ENCODE measurements at places on chromosomes 1 and 21. TPM values are rescaled to one million over a fixed set of nuclear protein-coding genes. Genes with fewer than 3 reads are reported as not detected.
A peak's percentile ranks its signal among the peaks of the same experiment; 100 is the strongest.

Gene TRIM67
- not detected for polyA plus RNA-seq

Gene ANGEL2
- polyA plus RNA-seq, result 8.2 TPM

Gene PRKACB
- polyA plus RNA-seq, result 6.0 TPM

Gene SPRR2A
- polyA plus RNA-seq, result not detected

Gene HAO2
- polyA plus RNA-seq, result 64.1 TPM

Gene GJB3
- polyA plus RNA-seq, result 0.15 TPM

Gene IL6R
- polyA plus RNA-seq, result 18.8 TPM

Gene GNAT2
- 0.17 TPM for polyA plus RNA-seq

Gene BRDT
- polyA plus RNA-seq, result not detected

Gene ZNF678
- 0.76 TPM for polyA plus RNA-seq

Gene SH2D2A
- polyA plus RNA-seq, result 0.38 TPM

DNA sequence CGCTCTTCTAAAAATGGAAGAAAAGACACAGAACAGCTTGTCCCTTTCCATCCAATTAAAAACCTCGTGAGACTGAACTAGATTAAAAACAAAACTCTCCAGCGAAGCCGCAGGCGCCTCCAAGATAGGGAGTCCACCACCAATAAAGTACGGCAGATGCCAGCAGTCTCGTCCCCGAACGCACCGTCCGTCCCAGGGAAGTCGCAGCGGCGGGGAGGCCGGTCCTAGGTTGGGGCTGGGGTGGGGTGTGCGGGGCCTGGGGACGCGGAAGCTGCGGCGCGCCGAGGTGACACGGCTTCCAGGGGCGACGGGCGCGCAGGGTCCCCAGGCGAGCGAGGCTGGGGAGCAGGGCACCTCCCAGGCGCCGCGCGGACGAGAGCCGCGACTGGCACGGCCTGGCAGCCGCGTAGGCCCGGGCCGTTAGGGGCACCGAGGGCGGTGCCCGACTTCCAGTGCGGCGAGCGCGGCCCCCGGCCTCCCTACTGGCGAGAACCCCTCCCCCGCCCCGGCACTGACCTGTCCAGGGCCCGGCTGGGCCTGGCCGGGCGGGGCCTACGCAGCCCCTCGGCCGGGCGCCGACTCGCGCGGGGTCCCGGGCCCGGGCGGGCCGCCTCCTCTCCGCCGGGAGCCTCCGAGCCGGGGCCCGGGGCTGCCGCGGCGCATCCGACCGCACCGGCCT is 28.3 kb upstream of the A3GALT2 start:
- peak; percentile 58 for DNase-seq
- H3K4me1 ChIP-seq, result peaks cover 18% of the 10 kb centered on the region
- peak overlapping the region; percentile 97 for H3K27ac ChIP-seq
- H3K27me3 ChIP-seq, result no peaks in the 10 kb centered on the region

- H3K4me1 ChIP-seq, result no peaks in the 10 kb centered on the region
- H3K4me3 ChIP-seq, result no peak overlapping the region
- H3K27me3 ChIP-seq, result no peaks in the 10 kb centered on the region
- no peak overlapping the region for H3K27ac ChIP-seq
- no peaks in the 10 kb centered on the region for H3K36me3 ChIP-seq
- no peak for DNase-seq
These were observed 65.9 kb downstream of the KCNK1 start for GRCh38 chr1:233679591-233680373.

GRCh38 chr1:115426956-115427355 is 88.9 kb upstream of the NGF start:
- H3K4me3 ChIP-seq, result no peak overlapping the region
- no peak overlapping the region for H3K27ac ChIP-seq
- no peaks in the 10 kb centered on the region for H3K4me1 ChIP-seq
- no peak for DNase-seq
- no peaks in the 10 kb centered on the region for H3K36me3 ChIP-seq
- no peaks in the 10 kb centered on the region for H3K27me3 ChIP-seq

GRCh38 chr1:157098519-157098918 is 1.1 kb downstream of the ETV3L start:
- no peaks in the 10 kb centered on the region for H3K36me3 ChIP-seq
- H3K4me1 ChIP-seq, result no peaks in the 10 kb centered on the region

- no peak overlapping the region for H3K4me3 ChIP-seq
- H3K4me1 ChIP-seq, result no peaks in the 10 kb centered on the region
- DNase-seq, result no peak
- peaks cover 18% of the 10 kb centered on the region for H3K36me3 ChIP-seq
- no peak overlapping the region for H3K27ac ChIP-seq
These were observed 40.1 kb downstream of the PRPF38A start for GRCh38 chr1:52444463-52444862.

DNA sequence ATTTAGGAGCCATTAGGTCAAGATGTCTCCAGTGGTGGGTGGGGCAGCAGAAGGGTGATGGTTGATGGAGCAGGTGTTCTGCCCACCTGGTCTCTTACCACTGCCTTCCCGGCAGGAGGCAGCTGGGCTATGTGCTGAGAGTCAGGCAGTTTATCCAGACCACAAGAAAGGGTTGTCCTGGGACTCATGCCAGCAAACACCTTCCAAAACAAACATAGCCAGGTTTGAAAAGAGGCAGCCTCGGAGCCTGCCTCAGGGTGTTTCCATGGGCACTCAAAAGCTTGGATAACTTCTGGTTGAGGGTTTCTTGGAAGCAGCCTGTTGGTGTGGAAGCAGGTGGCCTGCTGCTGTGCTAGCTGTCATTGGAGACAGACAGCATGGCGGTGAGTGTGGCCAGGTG is 187.2 kb downstream of the PCP4 start:
- H3K27me3 ChIP-seq, result no peaks in the 10 kb centered on the region
- H3K27ac ChIP-seq, result no peak overlapping the region
- no peaks in the 10 kb centered on the region for H3K36me3 ChIP-seq
- H3K4me3 ChIP-seq, result no peak overlapping the region
- DNase-seq, result no peak

GRCh38 chr21:40587736-40588346 is 259.1 kb downstream of the DSCAM start:
- no peak overlapping the region for H3K27ac ChIP-seq
- no peak overlapping the region for H3K4me3 ChIP-seq
- no peaks in the 10 kb centered on the region for H3K36me3 ChIP-seq
- H3K4me1 ChIP-seq, result no peaks in the 10 kb centered on the region
- DNase-seq, result no peak

- no peak overlapping the region for H3K27ac ChIP-seq
- DNase-seq, result no peak
- H3K4me3 ChIP-seq, result no peak overlapping the region
- H3K27me3 ChIP-seq, result no peaks in the 10 kb centered on the region
- no peaks in the 10 kb centered on the region for H3K36me3 ChIP-seq
These were observed 117.0 kb downstream of the TGFB2 start for GRCh38 chr1:218462116-218462515.

GRCh38 chr1:19462781-19463503 is 22.4 kb downstream of the CAPZB start:
- no peak for DNase-seq
- H3K4me3 ChIP-seq, result no peak overlapping the region
- H3K36me3 ChIP-seq, result no peaks in the 10 kb centered on the region
- peaks cover 16% of the 10 kb centered on the region for H3K4me1 ChIP-seq
- H3K27ac ChIP-seq, result peak overlapping the region; percentile 49

GRCh38 chr1:4689271-4689935 is 35.0 kb downstream of the AJAP1 start:
- no peak overlapping the region for H3K4me3 ChIP-seq
- no peak for DNase-seq
- no peak overlapping the region for H3K27ac ChIP-seq
- H3K27me3 ChIP-seq, result no peaks in the 10 kb centered on the region

DNA sequence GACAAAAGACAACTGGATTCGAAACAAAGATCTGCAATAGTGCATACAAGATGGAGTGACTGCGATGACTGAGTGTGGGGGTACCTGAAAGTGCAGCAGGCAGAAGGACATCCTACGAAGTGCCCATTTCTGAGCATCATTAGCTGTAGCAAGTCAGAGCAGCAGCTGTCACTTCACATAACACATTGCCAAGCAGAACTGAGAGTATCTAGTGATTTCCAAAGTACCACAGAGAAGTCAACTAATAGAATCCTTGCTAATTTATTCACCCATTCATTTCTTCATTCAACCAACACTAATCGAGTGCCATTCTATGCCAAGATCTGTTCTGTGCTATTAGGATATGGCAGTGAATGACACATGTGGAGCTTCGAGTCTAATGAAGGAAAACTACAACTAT is 31.6 kb upstream of the CAMSAP2 start:
- no peaks in the 10 kb centered on the region for H3K36me3 ChIP-seq

- H3K27ac ChIP-seq, result no peak overlapping the region
- no peak overlapping the region for H3K4me3 ChIP-seq
- no peak for DNase-seq
- no peaks in the 10 kb centered on the region for H3K4me1 ChIP-seq
- no peaks in the 10 kb centered on the region for H3K36me3 ChIP-seq
These were observed 170.6 kb downstream of the PDE4B start for GRCh38 chr1:65963156-65963888.

- H3K27ac ChIP-seq, result no peak overlapping the region
- no peak overlapping the region for H3K4me3 ChIP-seq
- no peaks in the 10 kb centered on the region for H3K27me3 ChIP-seq
- no peak for DNase-seq
These were observed 13.4 kb downstream of the ABCG1 start for GRCh38 chr21:42232176-42232825.

- H3K27ac ChIP-seq, result peak overlapping the region; percentile 91
- H3K4me1 ChIP-seq, result peaks cover 14% of the 10 kb centered on the region
- no peaks in the 10 kb centered on the region for H3K27me3 ChIP-seq
- peak overlapping the region; percentile 94 for H3K4me3 ChIP-seq
These were observed 954 bp downstream of the RSBN1 start for GRCh38 chr1:113811156-113811887.

DNA sequence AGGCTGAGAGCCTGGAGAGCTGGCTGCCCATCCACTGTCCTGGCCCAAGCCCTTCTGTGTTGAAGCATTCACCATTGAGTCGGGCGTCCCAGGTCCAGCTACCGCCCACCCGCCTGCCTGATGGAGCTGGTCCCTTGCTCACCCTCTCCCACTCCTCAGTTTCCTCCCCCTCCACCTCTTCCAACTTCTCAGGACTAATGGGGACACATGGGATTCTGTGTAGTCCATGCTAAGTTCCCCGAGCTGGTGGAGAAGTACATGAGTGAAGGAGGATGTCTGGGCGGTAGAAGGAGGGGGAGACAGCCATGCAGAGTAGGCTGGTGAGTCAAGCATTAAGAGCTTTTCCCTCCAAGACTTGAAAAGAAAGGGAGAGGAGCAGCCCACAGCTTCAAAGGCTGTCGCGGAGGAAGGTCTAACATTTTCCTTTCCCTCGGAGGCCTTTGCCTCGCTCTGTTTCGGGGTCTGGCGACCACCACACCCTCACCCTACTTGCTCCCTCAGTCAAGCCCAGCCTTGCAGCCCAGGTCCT is 561 bp downstream of the SLC26A9 start:
- H3K36me3 ChIP-seq, result no peaks in the 10 kb centered on the region
- H3K4me1 ChIP-seq, result no peaks in the 10 kb centered on the region
- H3K27ac ChIP-seq, result no peak overlapping the region
- DNase-seq, result no peak

- no peak for DNase-seq
- peak overlapping the region; percentile 57 for H3K27ac ChIP-seq
- peaks cover 35% of the 10 kb centered on the region for H3K4me1 ChIP-seq
- H3K4me3 ChIP-seq, result no peak overlapping the region
- no peaks in the 10 kb centered on the region for H3K27me3 ChIP-seq
These were observed 24.7 kb downstream of the EPHX1 start for GRCh38 chr1:225834417-225835329.

DNA sequence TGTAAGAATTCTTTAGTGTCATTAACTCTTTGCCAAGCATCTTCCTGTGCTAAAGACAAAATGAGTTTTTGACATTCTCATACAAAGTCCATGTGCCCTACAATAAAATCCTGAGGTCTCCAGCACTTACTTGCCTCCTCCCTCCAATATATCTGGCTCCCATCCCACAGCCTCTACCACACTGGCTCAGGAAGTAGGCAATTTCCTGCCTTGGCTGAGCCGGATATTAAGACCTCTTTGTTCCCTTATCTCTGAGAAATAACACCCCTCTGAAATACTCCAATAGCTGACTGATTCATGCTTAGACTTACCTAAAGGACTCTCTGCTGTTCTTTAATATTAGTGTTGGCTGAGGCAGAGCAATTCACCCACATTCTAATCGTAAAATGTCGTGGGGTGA is 37.6 kb upstream of the GORAB start:
- no peak overlapping the region for H3K4me3 ChIP-seq
- DNase-seq, result no peak
- no peaks in the 10 kb centered on the region for H3K4me1 ChIP-seq
- no peak overlapping the region for H3K27ac ChIP-seq
- no peaks in the 10 kb centered on the region for H3K27me3 ChIP-seq
- H3K36me3 ChIP-seq, result no peaks in the 10 kb centered on the region

- H3K27ac ChIP-seq, result no peak overlapping the region
- no peaks in the 10 kb centered on the region for H3K27me3 ChIP-seq
- H3K4me1 ChIP-seq, result no peaks in the 10 kb centered on the region
- no peaks in the 10 kb centered on the region for H3K36me3 ChIP-seq
These were observed 55.6 kb downstream of the KIF21B start for GRCh38 chr1:200967693-200968468.

- no peaks in the 10 kb centered on the region for H3K36me3 ChIP-seq
- peaks cover 3% of the 10 kb centered on the region for H3K4me1 ChIP-seq
- no peak overlapping the region for H3K27ac ChIP-seq
- H3K4me3 ChIP-seq, result peak overlapping the region; percentile 12
- DNase-seq, result no peak
- no peaks in the 10 kb centered on the region for H3K27me3 ChIP-seq
These were observed 35.3 kb upstream of the COL6A2 start for GRCh38 chr21:46062471-46063211.

DNA sequence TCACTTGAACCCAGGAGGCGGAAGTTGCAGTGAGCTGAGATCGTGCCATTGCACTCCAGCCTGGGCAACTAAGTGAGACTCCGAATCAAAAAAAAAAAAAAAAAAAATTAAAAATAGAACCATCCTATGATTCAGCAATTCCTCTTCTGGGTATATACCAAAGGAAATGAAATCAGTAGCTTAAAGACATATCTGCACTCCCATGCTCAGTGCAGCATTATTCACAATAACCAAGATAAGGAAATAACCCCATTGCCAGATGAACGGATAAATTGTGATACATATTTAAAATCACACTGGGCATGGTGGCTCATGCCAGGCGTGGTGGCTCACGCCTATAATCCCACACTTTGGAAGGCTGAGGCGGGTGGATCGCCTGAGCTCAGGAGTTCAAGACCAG is 23.8 kb downstream of the ALDH9A1 start:
- H3K4me3 ChIP-seq, result no peak overlapping the region
- no peak for DNase-seq
- H3K36me3 ChIP-seq, result peaks cover 22% of the 10 kb centered on the region
- no peak overlapping the region for H3K27ac ChIP-seq

Measured in liver (tissue), 10 donors.